ENCODE measurements at places on chromosomes 7 and 10.
A peak's percentile ranks its signal among the peaks of the same experiment; 100 is the strongest.

GRCh38 chr7:132485136-132485535 is 91.1 kb downstream of the PLXNA4 start:
- no peak for DNase-seq

- DNase-seq, result no peak
Measured at GRCh38 chr10:11004144-11005077, 13.3 kb upstream of the CELF2 start.

DNA sequence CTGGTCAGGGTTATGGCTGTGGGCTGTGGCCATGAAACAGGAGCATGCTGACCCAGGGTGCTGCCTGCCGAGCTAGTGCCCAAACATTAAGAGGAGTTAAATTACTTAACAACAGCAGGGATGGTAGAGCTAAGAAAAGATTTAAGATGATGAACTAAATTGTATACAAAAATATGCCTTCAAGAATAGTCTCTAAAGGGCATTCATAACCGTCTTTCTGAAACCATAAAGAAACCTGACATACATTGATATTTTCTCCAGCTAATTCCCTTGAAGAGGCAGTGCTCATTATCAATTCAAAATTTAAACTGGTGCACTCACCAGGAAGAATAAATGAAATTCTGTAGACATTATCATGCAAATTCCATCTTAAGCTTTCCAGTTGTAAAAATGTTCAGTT is 265.8 kb upstream of the TAC1 start:
- no peak for DNase-seq

- DNase-seq, result no peak
Measured at GRCh38 chr7:46150721-46151120, 229.6 kb upstream of the IGFBP3 start.

- peak; percentile 78 for DNase-seq
Measured at GRCh38 chr10:125156739-125157480, 3.5 kb downstream of the CTBP2 start.

GRCh38 chr7:51019191-51019844 is 236.6 kb upstream of the GRB10 start:
- DNase-seq, result no peak

- DNase-seq, result no peak
Measured at GRCh38 chr10:32189400-32190084, 133.3 kb upstream of the KIF5B start.

GRCh38 chr7:20402747-20403230 is 72.1 kb downstream of the ITGB8 start:
- DNase-seq, result no peak

DNA sequence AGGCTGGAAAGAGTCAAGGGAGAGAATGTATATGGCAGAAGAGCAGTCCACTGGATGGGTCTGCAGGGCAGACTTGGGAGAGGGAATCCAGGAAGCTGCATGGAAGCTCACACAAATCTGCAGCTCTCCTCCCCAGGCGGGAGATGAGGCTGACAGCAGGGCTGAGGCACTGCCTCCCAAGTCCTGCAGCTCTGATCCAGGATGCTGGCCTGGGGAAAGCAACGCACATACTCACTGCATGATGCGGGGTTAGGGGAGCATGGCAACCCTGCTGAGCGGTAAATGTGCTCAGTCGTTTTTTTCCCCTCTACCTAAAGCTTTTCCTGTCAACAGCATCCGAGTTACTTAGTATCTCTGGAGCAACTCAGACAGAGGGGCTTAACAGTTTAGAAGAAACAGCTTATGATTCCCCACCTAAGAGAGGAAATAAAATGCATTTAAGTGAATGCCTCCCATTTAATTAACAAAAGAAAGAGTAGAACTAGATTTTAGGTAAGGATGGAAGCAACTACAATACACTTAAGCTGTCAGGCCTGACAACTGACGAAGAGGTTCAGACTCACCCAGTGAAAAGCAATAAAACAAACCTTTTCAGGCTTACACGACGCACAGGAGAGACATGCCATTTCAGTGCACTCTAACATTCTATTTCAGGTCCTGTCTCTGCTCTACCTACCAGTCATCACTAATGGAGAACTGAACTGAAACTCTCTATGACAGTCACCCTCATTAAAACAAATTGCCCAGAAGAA is 37.0 kb downstream of the CHCHD3 start:
- no peak for DNase-seq

DNA sequence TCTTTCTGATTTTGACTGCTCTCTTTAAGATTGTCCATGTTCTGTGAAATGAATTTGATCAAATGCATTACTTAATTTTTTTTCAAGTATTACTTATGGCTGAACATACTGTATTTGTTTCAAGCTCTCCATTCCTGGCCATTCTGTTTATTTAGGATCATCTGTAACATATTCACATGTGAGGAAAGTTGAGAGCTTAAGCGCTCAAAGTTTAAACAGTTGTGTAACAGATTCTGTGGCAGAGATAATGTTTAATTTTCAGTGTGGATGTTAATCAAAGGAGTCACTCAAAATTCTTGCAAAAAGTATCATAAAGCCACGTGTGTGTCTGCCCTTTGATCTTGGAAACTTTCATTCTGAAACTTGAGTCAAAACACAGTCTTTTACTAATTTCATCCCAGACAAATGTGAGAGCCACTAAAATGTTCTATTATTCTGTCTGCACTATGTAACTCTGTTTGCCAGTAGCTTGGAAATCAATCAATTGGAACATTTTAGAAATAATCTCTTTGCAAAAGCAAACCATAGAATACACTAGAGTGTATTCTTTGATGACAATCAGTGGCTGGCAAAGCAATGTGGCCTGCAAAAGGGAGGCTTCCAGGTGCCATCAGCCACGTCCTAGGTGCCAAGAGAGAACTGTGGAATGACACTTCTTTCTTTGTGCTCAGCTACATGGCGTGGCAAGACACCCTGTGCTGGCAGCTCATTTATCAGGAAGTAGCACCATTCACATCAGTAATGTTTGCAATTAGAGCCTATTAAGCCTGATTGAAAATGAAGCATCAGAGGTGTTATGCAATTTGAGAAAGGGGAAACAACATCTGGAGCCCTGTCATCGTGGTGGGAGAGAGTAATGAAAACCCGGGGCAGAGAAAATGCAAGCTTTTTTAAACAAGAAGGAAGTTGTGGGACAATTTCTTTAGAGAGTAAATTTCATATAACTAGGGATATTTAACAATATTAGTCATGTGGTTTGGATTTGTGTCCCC is 40.9 kb downstream of the ARL5B start:
- DNase-seq, result no peak

DNA sequence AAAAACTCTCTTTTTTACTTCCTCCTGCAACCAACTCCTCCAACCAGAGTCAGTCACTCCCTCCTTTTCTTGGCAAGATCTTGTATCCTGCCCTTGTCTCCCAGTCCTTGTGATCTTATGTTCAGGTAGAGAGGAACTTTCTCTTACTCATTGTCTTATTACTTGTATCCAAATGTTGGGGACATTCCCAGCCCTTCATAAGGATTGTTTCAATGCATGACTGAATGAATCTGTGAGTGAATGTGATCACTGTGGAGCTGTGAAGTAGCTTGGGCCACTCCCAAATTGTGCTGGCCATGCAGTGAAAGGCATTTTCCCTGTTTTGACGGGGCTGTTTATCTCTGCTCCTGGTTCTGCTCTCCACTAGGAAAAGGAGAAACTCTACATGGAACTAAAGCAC is 93.7 kb downstream of the CFAP58 start:
- DNase-seq, result no peak

- no peak for DNase-seq
Measured at GRCh38 chr7:24279512-24279911, 4.5 kb upstream of the NPY start.

DNA sequence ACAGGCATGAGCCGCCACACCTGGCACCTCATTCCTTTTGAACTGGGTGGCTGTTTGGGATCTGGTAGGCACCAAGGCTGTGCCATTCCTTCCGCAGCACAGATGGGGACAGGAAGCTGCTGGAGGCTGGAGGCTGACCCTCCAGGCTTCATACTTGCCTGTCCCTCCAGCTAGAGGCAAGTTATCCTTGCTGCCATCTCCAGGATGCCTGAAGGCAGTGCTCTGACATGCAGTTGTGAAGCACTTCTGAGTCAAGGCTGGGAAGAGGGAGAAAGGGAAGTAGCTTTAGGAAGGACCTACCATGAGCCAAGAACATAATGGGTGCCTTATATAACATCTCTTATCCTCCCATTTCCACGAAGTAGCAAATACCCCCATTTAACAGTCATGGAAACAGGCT is 9.5 kb downstream of the MARVELD1 start:
- no peak for DNase-seq

- no peak for DNase-seq
Measured at GRCh38 chr10:71413581-71413980, 16.9 kb downstream of the CDH23 start.

- peak; percentile 77 for DNase-seq
Measured at GRCh38 chr10:34854147-34854601, 39.1 kb upstream of the PARD3 start.

Measured in LNCaP clone FGC (cell line).